HFF-Myc (cell line): ENCODE measurements at places on chromosomes 7 and 10.
A peak's percentile ranks its signal among the peaks of the same experiment; 100 is the strongest.

- DNase-seq = no peak
Measured at GRCh38 chr10:91549262-91549661, 83.6 kb downstream of the PPP1R3C start.

DNA sequence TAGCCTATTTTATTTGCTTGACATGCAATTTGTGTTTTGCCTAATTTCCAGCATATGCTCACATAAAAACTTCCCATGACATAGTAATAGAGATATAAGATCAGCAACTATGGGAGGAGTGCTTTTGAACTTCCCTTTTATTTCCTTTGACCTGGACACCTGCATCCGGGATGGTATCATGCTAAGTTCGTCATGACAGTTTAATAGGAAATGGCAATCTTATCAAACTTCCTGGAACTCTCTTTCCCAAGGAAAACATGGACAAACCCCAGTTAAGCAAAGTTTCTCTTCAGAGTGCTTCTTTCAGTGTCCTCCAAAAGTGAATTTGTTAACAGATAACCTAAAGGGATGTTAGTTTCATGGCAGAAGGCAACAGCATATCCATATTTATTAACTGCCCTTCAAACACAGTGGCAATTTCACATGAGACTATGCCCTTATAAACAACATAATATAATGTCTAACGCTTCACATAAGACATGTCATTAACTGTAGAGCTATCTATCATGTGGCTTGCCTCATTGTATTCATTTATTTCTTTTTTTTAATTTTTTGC is 474.7 kb upstream of the SEMA3A start:
- no peak for DNase-seq

GRCh38 chr10:97542169-97543024 is 30.2 kb upstream of the ANKRD2 start:
- peak; percentile 93 for DNase-seq

- DNase-seq = no peak
Measured at GRCh38 chr10:6542999-6543430, 37.1 kb downstream of the PRKCQ start.

DNA sequence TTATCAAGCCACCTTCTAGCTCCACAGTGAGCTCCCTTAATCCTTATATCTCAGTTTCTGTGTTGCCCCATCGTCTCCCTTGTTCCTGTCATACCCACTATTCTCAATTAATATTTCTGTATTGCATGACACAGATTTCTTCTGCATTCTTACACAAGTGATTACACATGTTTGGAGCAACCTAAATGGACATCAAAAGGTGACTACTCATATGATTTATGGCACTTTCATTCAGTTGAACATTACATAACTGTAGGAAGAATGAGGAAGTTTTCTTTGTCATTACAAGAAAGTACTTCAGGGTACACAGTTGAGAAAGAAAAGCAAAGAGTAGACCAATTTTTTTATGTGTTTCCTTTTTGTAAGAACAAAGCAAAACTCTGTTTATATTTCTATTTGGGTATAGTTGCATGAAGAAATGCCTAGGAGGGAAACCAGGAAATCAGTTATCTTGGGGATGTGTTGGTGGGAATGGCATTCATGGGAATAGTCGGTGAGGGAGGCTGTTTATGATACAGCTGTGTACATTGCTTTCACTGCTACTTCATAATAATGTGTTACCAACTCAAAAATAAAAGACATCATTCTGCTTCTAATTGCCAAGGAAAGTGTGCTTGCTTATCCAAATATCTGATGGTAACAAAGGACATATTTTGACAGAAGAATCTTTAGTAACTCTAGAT is 23.6 kb upstream of the PRSS37 start:
- DNase-seq = no peak
